Stimulated activated CD4-positive, alpha-beta T cell treated with anti-CD3 and anti-CD28 coated beads, TNF-alpha, amount 100 ng/mL, for 48 hours (primary cell): ENCODE measurements at places on chromosomes 16 and 17.
A peak's percentile ranks its signal among the peaks of the same experiment; 100 is the strongest.

GRCh38 chr17:31392002-31392855, 754 bp downstream of the RAB11FIP4 start:
- no peak for DNase-seq

GRCh38 chr17:33871720-33872540, 383.2 kb upstream of the CCL2 start:
- no peak for DNase-seq

- no peak for DNase-seq
Observed at GRCh38 chr16:8859913-8860881, 8.6 kb downstream of the CARHSP1 start.

GRCh38 chr17:65181237-65182061, 44.3 kb downstream of the RGS9 start:
- peak; percentile 35 for DNase-seq

DNA sequence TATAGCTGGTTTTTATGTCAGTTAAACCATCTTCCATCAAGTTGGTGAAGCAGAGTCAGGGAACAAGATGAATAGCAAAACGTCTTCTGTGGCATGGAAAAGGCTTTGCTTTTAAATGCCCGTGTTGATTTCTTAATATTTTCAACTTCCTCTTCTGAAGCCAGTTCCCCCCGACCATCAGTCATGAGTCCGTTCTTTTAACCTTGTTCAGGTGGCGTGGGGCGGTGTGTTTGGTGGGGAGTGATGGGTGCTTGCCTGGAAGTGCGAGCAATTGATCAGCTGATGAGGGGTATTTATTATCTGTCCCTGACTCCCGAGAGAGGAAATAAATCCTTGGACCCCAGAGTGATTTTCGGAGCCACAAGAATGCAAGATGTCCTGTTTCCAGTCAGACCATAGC, 147.1 kb downstream of the WWOX start:
- no peak for DNase-seq

- no peak for DNase-seq
Observed at GRCh38 chr17:67121316-67121891, 77.0 kb downstream of the CACNG1 start.

DNA sequence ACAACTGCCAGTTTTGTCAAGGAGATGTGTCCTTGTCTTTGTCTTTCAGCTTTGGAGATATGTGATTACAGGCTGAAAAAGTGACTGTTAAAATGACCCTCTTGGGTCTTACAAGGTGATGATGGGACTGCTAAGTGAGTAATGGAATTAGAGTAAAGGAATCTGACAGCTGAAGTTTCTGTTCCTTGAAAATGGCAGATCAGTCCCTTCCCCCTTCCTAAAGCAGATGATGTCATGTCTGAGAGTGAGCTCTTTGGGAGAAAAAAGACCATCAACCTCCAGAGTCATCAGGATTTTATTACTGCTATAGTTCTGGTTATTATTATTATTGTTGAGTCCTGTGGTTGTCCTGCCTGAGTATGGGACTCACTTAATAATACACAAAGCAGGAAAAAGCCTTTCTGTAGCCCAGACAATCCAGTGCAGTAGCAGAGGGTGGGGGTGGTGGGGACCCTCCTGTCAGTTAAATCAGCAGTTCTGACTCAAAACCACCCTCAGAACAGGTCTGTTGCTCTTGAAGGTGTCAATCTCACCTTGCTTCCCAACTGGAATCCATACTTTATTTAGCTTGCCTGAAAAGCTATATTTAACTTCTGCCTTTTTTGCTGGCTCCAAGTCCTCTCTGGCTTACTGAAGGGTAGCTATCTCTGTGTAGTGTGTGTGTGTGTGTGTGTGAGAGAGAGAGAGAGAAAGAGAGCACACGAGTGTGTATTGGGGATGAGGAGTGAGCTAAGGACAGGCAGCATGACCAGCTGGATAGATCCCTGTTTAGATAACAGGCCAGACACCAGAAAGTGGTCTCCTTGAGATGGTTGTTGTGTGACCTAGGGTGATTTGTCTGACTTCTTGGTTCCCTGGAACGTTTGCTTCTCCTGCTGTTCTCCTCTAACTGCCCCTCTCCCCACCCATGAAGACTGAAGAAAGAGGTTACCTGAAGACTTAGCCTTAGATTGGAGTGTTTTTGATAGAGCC, 4.9 kb downstream of the HROB start:
- DNase-seq: no peak

GRCh38 chr17:44766409-44767038, 7.7 kb downstream of the ADAM11 start:
- no peak for DNase-seq

GRCh38 chr17:38898812-38899348, 26.5 kb upstream of the LASP1NB start:
- peak; percentile 72 for DNase-seq

DNA sequence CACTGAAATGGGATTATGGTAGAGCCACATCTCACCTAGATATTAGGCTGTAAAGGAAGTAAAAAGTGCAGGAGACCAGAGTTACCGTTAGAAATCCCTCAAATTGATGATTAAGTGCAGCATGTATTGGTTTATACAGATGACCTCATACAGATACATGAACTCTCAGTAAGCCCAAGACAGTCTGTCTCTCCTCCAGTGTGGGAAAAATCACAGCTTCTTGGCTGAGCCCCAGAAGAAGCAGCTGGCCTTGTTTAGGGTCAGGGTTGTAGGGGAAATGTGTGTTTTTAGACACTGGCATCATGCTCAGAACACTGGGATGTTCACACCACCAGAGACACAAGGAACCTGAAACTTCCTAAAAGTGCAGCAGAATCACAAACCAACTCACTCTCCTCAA, 135.9 kb downstream of the KATNIP start:
- no peak for DNase-seq

GRCh38 chr17:80486692-80487091, 10.3 kb upstream of the NPTX1 start:
- DNase-seq: no peak

DNA sequence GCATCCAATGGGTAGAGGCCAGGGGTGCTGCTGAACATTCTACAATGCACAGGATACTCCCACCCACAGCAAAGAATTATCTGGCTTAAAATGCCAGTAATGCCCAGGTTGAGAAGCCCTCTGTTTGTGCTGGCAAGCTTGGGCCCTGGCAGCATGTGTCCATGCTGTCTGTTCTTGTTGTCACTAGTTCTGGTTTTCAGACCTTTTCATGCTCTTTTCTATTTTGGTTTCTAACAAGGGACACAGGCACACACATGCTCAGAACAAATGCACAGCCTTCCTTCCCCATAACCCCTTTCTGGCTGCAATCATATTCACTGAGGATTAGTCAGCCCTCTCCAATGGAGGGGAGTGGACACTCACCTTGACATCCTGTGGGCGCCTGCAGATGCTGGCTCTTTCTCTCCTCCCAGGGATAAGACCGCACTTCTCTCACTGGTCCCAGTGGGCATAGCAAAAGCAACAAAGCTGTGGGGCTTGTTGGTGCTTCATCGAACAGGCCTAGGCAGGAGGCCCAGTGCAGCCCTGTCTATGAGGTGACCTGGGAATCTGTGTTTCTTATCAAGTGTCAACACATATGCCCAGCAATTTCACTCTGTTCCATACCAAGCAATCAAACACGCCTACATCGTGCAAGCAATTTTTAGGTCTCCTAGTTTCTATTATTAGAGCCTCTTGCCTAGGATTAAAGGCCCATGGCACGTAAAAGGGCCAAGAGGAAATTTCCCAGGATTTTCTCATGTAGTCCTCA, 271.1 kb upstream of the CCL2 start:
- no peak for DNase-seq

GRCh38 chr17:47251421-47251940, 2.1 kb upstream of the ITGB3 start:
- no peak for DNase-seq

GRCh38 chr17:41695954-41696757, 7.5 kb downstream of the EIF1 start:
- peak; percentile 81 for DNase-seq

DNA sequence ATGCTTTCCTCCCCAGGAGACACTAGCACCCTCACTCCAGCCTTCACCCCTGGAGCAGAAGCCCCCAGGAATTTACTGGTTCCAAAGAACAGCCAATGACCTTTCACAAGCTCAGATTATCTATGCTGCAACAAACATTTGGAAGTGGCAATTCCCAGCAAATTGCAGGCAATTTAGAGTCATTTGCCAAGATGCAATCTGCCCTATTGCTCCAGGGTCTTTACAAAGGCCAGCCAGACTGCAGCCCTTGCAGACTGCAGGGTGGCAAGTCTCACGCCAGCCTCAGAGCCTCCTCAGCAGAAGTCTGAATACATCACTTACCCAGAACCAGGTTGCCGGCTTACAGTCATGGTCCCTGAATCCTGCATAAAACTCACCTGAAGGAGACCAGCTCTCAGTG, 21.8 kb downstream of the AXIN1 start:
- no peak for DNase-seq

DNA sequence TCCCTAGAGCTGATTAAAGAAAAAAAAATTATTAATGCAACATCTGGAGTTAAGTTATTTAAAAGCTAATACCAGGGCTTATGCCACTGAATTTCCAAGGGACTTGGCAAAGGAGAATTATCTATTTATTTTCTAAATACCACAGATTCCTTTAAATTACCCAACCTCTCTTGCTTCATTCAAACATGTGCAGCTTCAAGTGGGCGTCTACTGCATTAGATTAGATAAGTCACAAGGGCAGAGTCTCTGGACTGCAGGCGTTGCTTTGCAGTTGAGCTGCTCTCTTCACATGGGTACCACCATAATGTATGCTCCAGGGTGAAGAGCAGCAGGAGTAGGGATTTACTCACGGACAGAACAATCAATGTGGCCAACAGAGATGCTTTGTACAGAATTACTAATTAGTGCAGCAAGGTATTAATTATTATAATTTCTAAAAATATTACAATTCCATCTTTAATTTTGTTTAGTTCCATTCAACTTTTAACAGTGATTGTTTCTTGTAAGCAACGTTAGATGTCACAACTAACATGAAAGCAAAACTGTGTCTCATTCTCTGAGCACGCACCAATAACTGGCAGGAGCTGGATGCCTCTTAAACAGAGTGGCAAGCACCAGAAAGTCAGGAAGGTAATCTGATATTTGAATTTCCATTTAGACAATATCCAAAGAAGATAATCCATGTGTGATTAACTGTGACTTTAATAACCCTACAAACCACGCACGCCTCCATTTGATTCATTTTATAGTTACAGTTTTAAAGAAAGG, 214.2 kb downstream of the STX8 start:
- DNase-seq: no peak

GRCh38 chr17:66673668-66674276, 161.1 kb upstream of the CACNG5 start:
- DNase-seq: no peak
